ENCODE measurements at places on chromosomes 13 and 19.

DNA sequence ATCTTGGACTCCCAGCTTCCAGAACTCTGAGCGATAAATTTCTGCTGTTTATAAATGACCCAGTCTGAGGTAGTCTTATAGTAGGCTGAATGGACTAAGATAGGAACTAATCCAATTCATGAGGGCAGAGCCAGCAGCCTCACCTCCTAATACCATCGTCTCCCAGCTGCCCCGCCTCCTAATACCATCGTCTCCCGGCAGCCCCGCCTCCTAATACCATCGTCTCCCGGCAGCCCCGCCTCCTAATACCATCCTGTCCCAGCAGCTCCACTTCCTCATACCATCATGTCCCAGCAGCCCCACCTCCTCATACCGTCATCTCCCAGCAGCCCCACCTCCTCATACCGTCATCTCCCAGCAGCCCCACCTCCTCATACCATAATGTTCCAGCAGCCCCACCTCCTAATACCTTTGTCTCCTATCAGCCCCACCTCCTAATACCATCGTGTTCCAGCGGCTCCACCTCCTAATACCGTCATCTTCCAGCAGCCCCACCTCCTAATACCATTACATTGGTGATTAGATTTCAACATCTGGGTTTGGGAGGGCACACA lies 2.4 kb upstream of the ARGLU1 start:
- peak; percentile 52 for DNase-seq

DNA sequence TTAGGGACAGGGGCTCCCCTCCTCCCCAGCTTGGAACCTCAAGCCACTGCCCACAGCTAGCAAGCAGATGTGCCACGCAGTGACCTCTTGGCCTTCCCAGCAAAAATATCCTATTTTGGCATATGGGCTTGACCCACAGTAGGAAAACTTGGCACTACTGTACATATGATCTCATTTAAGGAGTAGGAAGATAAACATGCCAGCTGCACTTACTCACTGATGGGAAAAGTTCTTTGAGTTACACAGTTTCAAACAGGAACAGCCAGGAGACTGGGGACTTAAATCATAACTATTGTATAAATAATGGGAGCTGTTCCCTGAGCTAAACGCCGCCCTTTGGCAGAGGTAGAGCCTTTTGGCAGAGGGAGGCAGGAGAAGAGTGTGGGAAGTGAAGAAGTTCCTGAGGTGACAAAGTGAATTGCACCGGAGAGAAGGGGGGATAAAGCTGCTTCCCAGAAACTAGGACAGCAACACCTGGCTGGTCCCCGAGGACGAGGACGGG lies 6.1 kb downstream of the SACS start:
- no peak for DNase-seq

DNA sequence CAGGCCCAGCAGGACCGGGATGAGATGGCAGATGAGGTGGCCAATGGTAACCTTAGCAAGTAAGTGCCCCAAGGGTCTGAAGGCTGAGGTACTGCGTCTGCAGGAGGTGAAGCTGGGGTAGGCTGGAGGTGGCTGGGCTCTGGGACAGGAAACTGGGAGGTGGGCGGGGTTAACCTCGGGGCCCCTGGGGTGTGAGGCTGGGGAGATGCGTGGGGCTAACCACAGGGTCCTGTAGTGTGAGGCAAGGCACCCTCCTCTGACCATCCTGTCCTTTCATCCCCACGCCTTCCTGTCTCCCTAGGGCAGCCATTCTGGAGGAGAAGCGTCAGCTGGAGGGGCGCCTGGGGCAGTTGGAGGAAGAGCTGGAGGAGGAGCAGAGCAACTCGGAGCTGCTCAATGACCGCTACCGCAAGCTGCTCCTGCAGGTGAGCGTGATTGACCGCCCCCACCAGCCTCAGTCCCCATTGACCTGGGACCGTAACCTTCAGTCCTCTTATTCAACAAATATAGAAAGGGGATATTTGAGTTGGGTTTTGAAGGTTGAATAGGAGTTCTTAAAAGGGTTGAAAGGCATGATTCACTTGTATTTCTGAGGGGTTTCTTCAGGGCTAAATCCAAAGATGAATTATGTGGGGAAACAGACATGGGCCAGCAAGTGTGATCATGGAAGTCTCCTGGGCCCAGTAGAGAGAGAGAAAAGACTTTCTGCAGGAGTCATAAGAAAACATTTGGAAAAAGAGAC lies 35.7 kb downstream of the KCNC3 start:
- DNase-seq, result no peak

DNA sequence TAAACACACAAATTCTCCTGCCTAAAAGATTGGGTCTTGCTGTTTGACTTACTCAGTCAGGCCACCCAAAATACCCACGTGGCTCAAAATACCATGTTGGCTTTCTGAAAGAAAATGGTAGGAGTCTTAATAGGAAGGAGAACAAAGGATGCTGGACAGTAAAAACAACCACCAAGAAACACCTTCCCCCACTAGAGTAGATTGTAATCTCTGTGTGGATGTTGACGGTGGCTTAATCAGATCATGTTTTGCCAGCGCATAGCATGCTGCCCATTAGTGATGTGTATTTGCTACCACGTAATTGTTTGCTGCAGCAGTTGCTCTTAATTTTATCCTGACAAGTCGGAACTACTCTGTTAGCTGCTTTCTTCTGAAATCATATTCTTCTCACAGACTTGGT lies 1229.3 kb upstream of the SLC10A2 start:
- DNase-seq, result no peak

- DNase-seq, result no peak
Measured at GRCh38 chr19:18432275-18433014, 5.5 kb downstream of the ISYNA1 start.

- no peak for DNase-seq
Measured at GRCh38 chr13:56706485-56706884, 434.2 kb upstream of the PRR20A start.

DNA sequence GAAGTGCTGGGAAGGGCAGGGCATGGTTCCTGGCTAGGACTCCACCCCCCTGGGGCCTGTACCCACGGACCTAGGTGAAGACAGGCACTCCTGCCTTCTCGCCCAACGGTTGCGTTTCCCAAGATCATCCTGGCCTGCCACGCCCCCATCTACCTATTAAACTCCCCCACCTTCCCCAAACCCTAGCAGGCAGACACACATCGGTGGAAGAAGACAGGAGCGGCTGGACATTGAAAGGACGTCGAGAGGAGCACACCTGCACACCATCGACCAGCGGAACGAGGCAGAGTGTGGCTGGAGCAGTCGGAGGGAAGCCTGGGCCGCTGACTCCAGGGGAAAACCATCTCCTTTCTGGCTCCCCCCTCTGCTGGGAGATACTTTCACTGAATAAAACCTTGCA lies 45.6 kb upstream of the ALOX5AP start:
- no peak for DNase-seq

- no peak for DNase-seq
Measured at GRCh38 chr13:83327091-83327490, 555.2 kb downstream of the SLITRK1 start.

GRCh38 chr19:35127871-35128270 lies 7.0 kb downstream of the LGI4 start:
- no peak for DNase-seq

DNA sequence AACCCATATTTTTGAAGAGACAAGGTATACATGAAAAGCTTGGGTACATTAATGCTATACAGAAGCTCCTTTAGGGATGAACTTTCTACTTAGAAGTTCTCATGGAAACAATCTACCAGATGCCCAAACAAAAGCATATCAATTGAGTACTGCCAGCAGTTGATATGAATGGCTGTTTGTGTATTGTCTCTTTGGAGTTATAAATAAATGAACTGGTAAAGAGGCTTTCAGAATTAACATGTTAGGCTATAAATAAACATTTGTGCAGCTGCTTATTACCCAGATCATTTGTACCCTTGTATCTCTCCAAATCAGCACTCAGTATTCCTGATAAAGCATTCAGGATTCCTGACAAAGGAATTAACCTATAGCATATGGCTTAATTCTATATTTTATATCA lies 418.9 kb downstream of the FGF14 start:
- DNase-seq, result no peak

GRCh38 chr13:53028063-53028462 lies 550 bp upstream of the OLFM4 start:
- no peak for DNase-seq
